ENCODE measurements at places on chromosomes 12 and 14.

GRCh38 chr12:104219908-104220404 lies 4.4 kb downstream of the TXNRD1 start:
- DNase-seq = peak; percentile 6

DNA sequence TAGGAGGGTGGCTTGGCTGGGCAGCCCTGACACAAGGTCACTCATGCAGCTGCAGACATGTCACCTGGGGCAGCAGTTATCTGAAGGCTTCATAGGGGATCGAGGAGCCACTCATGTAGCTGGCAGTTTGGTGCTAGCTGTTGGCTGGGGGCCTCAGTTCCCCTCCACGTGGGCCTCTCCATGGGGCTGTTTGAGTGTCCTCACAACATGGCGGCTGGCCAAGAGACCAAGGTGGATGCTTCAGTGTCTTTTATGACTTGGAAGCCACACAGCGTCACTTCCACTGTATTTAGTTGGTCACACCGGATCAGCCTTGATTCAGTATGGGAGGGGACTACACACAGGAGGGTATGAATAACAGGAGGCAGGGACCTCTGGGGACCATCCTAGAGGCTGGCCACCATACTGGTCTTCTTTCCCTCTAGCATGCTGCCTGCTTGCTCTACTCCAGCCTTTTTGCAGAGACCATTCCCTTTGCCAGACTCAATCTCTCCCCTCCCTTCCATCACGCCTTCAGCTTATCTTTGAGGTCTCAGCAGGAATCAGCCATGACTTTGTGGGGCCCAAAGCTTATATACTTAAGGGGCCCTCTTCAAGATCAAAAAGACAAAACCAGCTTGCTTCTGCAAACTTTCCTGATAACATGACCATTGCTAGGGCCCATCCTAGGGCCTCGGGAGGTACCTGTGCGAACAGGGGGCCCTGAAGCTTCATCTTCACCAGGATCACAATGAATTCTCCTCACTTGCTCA lies 53.4 kb downstream of the RPH3A start:
- DNase-seq = no peak

- no peak for DNase-seq
Measured at GRCh38 chr12:18422871-18423270, 161.6 kb downstream of the PIK3C2G start.

- DNase-seq = no peak
Measured at GRCh38 chr14:57227083-57227482, 41.6 kb downstream of the EXOC5 start.

- DNase-seq = no peak
Measured at GRCh38 chr12:111715279-111715678, 29.4 kb downstream of the ACAD10 start.

GRCh38 chr12:58450868-58451482 lies 469.3 kb downstream of the LRIG3 start:
- DNase-seq = no peak

DNA sequence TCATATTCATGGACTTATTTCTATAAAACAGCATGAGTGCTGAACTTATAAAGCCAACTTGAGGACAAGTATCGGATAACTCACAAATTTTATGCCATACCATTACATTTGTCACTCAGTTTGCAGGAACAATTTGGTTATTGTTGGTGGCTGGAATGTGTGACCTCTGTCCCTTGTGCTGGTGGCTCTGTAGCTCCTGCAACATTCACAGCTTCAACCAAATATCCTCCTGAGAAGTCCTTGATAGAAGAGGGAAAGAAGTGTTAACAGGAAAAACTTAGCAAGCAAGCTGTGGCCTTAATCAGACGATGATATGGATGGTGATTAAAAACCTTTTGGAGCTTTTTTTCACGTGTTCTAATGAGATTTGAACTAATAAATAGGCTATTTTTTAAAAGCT lies 61.0 kb upstream of the DNM1L start:
- no peak for DNase-seq

DNA sequence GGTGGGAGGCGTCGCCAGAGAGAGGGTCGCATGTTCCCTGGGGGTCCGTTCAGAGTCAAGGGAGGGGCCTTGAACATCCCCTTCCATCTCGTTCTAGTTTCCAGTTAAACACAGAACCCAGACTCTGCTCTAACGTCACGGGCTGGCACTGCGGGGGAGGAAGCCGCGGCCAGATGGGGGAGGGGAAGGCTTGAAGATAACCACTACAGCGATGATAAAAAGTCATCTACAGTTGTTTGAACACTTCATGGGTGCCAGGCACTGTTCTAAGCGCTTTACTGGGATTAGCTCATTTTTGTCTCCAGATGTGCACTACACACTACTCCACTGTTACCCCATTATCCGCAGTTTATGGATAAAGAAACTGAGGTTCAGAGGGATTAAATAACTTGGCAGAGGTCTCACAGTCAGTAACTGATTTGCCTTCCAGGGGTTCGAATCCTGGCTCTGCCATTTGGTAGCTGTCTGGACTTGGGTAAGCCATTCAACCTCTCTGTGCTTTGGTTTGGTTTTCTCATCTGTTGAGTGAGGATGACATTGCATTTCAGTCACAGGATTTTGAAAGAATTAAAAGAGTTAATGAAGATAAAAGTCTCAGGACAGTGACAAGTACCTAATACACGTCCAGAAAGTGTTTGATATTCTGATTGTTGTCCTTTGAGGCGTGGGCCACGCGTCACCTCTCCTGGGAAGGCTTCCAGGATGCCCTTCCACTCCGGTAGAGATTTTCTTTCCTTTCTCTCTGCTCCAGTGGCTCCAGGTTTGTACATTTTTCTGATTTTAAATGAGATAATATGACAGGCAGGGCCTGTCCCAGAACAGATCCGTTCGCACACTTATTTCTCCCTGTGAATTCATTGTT lies 798 bp upstream of the RASAL1 start:
- no peak for DNase-seq

DNA sequence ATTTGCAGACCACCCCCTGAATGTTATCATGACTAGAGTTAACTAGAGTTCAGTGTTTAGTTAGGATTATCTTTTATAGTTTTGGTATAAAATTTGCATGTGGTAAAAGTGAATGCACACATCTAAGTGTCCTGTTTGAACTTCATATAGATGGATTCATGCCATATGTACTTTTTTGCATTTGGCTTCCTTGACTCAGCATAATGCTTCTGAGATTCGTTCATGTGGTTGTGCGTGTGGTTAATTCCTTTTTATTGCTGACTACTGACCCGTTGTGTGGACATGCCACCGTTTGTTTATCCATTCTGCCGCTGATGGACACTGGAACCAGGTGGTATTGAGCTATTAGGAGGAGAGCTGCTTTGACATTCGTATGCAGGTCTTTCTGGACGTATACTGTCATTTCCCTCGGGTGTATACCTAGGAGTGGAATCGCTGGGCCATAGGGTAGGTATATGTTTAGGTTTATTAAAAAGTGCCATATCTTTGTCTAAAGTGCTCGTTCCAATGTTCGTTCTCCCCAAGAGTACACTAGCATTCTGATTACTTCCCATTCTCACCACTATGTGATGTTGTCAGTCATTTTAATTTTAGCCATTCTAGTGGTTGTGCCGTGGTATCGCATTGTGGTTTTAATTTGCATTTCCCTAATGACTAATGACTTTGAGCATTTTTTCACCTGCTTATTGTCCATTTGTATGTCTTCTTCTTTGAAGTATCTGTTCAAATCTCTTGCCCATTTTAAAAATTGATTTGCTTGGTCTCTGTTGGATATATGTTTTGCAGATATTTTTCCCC lies 37.7 kb downstream of the RIN3 start:
- no peak for DNase-seq

Measured in stimulated activated CD8-positive, alpha-beta memory T cell treated with anti-CD3 and anti-CD28 coated beads, Interleukin-2, amount 100 ng/mL, for 1 hour (primary cell).